ENCODE measurements at places on chromosomes 7 and 10. TPM values are rescaled to one million over a fixed set of nuclear protein-coding genes. Genes with fewer than 3 reads are reported as not detected.

MSMB gene
- total RNA-seq: not detected

NEUROG3 gene
- not detected for total RNA-seq

R3HCC1L gene
- 13.6 TPM for total RNA-seq

HYAL4 gene
- not detected for total RNA-seq

MAGI2 gene
- total RNA-seq: 64.2 TPM

EXOC6 gene
- total RNA-seq: 9.1 TPM
